ENCODE measurements at places on chromosomes 5 and 9.

DNA sequence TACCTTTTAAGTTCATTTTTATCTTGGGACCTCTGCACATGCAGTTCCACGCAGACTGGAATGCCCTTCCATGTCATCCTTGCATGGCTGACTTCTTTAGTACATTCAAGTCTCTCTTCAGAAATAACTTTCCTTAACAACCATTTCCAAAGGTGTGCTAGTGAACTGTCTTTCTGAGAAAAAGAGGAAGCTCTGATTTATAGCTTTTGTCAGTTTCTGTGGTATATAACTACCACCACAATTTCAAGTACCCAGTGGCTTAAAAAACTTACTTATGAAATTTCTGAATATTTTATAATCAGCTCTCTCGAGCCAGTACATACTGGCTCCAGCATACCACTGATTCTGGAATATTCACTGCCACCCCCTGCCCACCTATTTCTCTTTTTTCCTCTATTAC, 1613.8 kb downstream of the MAT2B start:
- no peak for DNase-seq

- no peak for DNase-seq
Measured at GRCh38 chr9:114493521-114494184, 11.6 kb downstream of the WHRN start.

GRCh38 chr9:127096208-127096607, 26.2 kb downstream of the ANGPTL2 start:
- no peak for DNase-seq

DNA sequence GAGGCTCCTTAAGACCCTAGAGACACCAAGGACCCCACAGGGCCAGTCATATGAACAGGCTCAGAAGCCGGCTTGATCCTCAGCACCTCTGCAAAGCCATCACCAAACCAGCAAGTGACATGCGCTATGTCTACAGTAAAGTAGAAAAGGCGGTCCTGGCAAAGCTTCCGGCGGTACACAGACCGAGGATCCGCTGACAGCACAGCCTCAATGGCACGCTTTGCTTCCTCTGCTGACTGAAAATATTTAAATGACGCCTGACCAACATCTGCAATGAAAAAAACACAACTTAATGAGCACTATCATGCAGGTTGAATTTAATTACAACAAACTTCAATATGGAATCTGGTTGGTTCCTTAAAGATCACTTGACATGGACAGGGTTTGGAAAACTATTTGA, 17.6 kb downstream of the TRMO start:
- no peak for DNase-seq

DNA sequence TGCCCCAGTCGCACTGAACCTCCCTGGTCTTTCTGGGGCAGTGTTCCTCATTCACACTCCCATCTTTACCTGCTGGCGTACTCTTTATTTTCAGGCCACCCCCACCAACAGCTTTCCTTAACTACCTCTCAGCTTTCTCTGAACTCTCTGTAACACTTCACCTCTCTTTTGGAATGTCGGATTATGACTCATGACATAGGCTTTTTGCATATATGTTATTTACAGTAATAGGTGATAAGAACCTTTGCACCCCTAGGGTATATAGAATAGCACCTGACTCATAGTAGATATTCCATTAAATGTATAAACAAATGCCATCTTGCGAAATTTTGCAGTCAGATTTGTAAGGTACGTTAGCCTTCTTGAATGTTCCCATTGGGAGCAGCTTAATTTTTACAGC, 52.9 kb upstream of the MIER3 start:
- DNase-seq: no peak

DNA sequence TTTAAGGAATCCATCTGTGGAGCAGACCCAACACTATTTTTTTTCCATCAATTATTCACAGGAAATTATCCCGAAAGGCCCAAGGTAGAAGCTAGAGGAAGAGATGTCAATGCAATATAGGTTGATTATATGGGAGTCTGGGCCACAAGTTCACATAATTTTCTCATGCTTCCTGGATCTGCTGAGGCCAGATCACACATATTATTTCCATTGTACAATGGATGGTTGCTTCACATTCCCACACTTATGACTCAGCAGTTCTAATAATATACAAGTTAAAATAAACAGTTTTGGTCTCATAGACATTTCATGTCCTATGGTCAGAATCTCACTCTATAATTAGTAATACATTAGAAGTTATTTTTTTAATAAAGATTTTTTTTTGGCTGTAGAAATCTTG, 66.0 kb upstream of the PTPRD start:
- DNase-seq: no peak

Measured in GOT3 (cell line).